Gastroesophageal sphincter (tissue), 4 donors: ENCODE measurements at places on chromosomes 2 and 18. TPM values are rescaled to one million over a fixed set of nuclear protein-coding genes. Genes with fewer than 3 reads are reported as not detected.

TXNDC2 gene
- total RNA-seq = 0.96 TPM

ATOH8 gene
- 42.5 TPM for total RNA-seq

PFN4 gene
- not detected for total RNA-seq

CTDSP1 gene
- total RNA-seq = 149 TPM

DNA sequence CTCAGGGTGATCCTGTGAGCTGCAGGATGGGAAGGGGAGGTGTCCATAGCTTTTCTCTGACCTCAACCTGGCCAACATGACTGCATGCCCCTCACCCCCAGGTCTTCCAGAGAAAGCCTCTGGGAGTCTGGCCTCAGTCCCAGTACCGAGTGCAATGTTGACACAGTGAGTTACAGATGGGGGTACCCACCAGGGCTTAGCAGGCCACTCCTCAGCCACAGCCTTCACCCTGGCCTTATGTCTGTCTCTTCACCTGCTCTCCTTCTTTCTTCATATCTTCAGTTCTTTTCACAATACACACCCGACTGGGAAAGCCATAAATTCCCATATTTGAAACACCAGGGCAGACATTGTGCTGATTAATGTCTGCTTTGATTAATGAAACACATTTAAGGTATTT lies 33.5 kb downstream of the AOX1 start:
- ATAC-seq = no peak

- ATAC-seq = peak; percentile 91
Observed at GRCh38 chr18:50649821-50650220, 89.9 kb downstream of the MAPK4 start.
